ENCODE measurements at places on chromosomes 3 and 15.

DNA sequence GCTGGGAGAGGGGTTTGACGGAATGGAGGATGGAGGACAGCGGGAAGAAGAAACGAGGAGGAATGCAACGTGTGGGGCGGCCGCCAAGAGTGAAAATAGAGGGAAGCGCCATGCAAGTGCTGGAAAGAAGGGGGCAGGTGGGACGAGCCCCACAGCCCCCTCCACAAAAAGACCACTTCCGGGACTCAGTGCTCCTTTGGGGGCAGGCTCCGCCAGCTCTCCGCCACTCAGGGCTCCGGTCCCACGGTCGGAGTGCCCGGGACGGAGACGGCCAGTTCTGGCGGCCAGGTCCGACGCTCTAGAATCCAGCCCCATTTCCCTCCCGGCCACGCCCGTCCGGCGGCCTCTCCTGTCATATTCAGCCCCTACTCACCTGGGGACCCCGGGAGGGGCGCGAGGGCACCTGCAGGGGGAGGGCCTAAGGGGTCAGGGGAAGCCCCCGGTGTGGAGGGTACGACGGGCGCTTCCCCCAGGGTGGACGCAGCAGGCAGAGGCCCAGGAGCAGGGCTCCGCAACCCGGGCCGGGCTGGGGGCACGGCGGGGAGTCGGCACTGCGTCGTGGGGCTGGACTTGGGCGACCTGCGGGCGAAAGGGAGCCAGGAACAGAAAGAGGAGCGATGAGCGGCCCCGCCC, 25.5 kb upstream of the CSPG4 start:
- DNase-seq: no peak

- DNase-seq: no peak
Measured at GRCh38 chr15:78073046-78073787, 4.3 kb downstream of the TBC1D2B start.

DNA sequence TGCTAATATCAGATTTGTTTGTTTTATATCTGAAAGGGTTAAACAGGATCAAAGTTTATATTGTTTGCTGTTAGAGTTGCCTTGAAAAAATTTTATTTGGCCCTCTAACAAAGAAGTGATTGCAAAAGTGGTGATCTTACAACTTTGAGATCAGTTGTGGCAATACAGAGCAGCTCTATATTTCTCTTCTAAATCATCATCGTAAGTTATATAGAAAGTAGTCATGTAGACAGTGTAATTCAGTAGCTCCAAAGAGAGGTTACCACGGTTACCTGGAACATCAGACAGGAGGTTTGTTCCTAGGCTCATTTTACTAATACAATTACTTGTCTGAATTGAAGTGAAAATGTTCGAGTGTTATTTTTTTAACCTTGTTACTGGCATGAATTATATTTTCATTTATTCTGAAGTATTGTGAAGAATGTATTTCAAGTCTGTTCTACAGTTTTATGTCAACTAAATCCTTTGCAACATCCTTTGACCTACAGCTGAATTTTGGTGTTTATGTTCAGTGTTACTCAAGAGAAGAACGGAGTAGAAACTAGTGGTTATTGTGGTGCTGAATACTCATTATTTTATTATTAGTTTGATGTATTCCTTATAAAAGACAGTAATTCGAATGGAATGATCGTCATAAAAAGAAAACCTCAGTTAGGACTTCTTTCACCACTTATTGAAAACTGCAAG, 214.2 kb downstream of the NAALADL2 start:
- DNase-seq: no peak

GRCh38 chr15:59996298-59997041, 7.6 kb upstream of the FOXB1 start:
- DNase-seq: no peak

- DNase-seq: no peak
Measured at GRCh38 chr3:74173090-74173489, 441.4 kb downstream of the CNTN3 start.

GRCh38 chr3:46898321-46899150, 21.0 kb downstream of the PTH1R start:
- no peak for DNase-seq

- DNase-seq: no peak
Measured at GRCh38 chr3:155076888-155077287, 3.2 kb upstream of the MME start.

GRCh38 chr15:40590667-40591050, 3.4 kb upstream of the KNL1 start:
- no peak for DNase-seq

GRCh38 chr3:157130467-157131251, 29.3 kb downstream of the CCNL1 start:
- DNase-seq: peak; percentile 80

DNA sequence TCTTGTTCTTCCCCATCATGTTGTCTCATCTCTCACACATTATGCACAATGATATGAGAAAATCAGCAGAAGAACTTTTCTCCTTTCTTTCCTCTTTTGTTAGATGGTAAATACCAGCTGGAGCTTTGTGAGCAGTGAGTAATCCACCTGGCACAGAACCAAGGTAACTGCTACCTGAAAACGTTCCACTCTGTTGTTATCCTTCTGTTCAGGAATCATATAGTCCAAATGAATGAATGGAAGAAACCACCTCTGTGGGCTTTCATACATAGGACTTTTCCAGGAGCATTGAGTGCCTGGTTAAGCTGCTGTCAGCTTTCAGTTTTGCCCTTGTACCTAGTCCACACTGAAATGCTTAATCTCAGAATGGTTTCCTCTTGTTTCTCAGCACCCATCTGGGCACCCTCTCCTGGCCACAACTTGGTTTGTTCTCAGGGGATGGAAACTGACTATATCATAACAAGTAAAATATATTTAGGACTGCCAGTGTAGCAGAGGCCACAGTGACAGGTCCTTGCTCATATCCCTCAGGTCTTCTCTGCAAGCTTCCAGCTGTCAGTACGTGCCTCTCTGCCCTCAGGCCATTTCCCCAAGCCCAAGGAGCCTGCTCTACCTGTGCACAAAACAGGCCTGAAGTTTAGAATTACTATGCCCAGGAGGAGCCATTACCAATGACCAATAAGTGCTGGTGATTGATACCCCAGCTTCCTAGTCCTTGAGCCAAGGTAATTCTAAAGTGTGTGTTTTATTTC, 23.5 kb upstream of the SLC4A7 start:
- no peak for DNase-seq

- DNase-seq: no peak
Measured at GRCh38 chr3:85432081-85432480, 473.3 kb downstream of the CADM2 start.

GRCh38 chr3:55511895-55512570, 24.9 kb upstream of the WNT5A start:
- no peak for DNase-seq

- no peak for DNase-seq
Measured at GRCh38 chr3:71838406-71838805, 53.5 kb upstream of the PROK2 start.
